ENCODE measurements at places on chromosomes 7 and 10.

DNA sequence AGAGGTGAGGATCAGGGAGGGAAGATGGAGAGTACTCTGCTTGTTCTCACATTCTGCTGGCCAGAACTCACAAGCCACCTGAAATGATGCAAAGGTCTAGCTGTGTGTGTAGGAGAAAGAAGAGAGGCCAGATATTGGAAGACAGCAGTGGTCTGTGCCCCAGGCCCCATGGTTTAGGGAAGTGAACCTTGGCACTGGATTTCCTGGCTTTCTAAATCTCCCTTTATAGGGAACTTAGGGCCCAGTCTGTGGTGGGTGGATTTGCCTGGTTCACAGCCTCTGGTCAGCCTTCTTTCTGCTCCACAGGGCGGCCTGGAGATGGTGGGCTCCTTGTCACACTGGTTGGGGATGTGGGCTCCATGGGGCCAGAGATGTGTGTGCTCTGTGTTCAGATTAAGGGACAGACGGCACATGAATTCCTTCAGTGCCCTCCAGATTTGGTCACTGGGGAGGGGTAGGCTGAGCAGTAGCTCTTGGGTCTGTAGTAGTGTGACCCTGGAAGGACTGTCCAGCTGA lies 9.5 kb upstream of the SH2D4B start:
- DNase-seq, result no peak

- no peak for DNase-seq
Observed at GRCh38 chr10:71512761-71513539, 116.2 kb downstream of the CDH23 start.

- DNase-seq, result no peak
Observed at GRCh38 chr10:71640607-71641006, 79.0 kb downstream of the C10orf105 start.

- DNase-seq, result no peak
Observed at GRCh38 chr10:126795318-126795717, 109.9 kb upstream of the DOCK1 start.

DNA sequence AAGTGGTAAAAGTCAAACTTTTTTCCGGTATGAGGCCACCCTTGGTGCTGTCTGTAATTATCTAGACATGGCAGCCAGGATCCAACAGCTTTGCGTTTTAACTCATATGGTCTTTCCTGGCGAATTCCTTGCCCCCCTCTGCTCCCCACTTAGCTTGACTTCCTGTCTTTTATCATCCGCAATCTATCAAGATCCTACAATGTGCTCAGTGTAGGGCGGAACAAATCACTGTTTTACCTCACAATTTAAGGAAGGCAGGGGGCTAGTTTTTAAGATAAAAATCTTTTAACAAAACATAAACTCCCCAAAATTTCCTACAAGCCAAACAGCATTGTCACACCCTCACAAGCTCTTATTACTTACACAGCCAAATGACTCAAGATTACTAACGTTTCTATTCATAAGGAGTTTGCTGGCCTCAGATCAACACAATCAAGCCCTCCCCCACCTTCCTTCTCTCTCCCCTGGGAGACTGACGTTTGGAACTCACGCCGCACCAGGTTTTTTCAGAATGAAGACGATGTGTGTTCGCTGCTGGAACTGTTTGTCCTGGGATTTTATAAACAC lies 1.3 kb upstream of the CDK14 start:
- no peak for DNase-seq

GRCh38 chr7:43199371-43200160 lies 87.1 kb downstream of the HECW1 start:
- DNase-seq, result no peak

DNA sequence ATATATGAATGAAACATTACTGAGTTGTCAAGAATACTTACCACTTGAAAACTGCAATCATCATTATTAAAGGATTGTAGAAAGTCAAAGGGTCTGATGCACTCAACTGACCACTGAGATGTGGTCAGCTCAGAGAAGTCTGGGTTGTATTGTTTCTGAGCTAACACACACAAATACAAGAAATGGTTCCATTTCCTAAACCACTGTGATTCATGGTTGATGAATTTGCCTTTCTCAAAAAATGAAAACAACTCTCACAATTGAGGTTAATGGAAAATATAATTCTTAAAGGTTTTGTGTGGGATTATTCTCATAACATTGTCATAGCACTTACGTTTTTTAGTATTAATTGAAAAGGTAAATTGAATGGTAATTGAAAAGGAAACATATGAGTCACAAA lies 45.6 kb upstream of the TAS2R16 start:
- DNase-seq, result no peak

DNA sequence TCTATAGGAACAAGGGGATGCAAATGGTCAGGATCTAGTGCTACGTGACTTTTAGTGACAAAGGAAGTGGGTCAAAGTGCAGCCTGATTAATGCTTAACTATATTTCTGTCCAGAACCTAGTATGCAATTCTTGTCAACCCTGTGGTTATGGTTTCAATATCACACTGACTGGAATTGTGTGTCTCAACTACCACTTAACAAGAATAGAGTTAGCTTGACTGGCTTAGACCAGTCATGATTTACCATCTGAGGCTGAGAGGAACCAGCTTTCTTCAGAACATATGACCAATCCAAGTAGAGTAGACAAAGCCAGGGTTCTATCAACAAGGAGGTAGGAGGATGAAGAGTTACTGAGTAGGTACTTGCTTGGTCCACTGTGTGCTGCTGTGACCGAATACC lies 54.4 kb downstream of the MYPN start:
- DNase-seq, result no peak

DNA sequence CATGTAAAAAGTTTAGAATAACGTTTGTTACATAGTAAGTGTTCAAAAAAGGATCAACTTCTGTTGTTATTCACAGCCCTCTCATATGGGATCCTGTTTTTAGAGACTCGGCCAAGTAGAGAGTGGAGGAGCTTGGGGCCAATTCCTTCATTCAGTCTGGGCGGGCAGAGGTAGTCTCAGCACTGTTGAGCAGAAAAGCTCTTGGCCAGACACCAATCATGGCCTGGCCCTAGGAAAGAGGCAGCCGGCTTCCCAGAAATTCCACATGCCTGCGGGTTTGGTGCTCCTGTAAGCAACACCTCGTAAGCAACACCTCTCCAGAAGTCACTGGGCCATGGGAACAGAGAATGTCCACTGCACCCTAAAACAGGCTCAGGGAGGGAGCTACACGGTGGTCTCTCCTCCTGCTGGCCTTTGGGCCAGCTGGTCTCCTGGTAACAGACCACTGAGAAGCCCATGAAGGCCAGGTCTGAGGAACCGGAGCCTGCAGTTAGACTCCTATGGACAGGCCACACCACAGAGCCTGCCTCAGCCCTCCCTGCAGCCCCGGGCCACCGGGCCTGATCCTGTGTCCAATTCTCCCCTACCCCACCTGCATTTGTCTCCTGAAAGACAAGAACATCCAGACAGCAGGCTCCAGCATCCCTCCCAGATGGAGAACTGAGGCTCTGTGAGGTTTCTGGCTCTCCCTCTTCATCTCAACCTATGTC lies 149.1 kb downstream of the GRID1 start:
- DNase-seq, result no peak

DNA sequence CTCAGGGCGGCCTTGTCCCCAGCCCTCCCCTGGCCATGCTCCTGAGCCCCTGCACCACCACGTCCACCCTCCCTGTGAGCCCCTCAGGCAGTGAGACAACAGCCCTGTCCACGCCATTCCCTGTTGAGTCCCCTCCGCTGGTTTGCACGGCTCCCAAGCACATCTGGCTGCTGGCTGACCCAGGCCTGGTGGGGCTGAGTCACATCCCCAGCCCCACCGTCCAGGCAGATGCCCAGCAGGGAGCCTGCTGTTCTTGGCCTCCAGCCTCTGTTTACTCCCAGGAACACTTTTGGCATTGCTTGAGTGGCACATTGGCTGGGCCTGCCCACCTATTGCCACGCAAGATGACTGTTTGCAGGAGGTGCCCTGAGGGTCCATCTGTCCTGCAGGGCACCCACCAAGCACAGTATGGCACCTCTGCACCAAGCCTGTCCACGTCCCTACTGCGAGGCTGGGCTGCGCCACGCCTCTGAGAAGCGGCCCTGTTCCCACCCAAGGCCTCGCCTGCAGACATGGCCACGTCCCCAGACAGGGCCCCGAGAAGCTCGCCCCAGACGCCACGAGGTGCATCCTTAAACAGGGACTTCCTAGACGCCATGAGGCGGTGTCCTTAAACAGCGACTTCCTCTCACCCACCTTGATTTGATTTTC lies 48.4 kb upstream of the INPP5A start:
- no peak for DNase-seq

- DNase-seq, result no peak
Observed at GRCh38 chr10:110365356-110366143, 60.8 kb upstream of the SMNDC1 start.

DNA sequence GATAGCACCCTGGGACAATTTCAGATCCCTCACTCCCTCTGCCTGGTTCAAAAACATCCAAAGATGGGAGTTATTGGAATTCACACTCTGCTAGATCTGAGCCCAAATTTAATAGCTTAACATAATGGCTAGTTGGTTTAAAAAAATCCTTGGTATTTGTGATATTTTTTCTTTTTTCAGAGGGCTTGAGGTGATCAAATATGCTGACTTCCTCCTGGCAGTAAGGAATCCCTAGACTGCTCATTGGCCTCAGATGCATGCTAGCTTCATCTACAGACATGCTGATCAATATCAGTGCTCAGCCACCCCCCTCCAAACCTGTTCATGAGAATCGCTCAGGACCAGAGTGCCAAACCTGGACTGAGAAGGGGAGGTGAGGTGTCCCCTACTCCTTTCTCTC lies 74.7 kb upstream of the PLPP4 start:
- no peak for DNase-seq

DNA sequence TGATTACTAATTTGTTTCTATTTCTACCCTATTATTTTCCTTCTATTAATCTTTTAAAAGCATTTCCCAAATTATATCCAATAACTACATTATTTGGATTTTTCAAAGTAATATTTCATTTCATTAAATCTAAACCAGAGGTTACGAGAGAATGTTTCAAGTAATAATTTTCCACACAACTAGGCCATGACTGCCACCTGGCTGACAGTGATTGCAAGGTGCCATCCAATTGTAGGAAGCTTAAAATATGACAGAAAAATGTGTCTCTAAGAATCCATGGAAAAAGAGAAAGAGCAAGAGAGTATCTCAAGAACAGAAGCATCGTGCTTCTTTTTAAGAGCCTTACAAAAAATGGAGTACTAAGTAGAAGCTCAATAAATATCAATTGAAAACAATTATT lies 48.7 kb downstream of the TPK1 start:
- DNase-seq, result no peak

DNA sequence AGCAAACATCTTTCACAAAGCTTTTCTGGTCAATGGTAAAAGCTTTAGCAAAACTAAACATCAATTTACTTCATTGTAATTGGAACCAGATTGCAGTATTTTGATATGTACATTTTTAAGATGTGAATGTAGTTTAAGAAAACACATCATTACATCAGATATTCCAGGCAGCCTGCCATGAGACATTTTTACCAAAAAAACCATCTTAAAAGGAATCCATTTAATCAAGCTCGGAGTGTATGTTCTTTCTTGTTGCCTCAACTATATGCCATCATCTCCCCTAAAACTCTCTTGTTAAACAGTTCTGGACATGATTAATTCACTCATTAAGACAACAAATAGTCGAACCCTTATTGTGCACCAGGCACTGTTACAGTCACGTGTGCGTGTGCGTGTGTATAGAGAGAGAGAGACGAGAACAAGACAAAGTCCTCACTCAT lies 97.5 kb downstream of the UBE2H start:
- DNase-seq, result no peak

All from stimulated activated naive B cell treated with anti-CD40 and anti-IgM and Interleukin-4, amounts not matched to agents 10 μg/mL and 1 μg/mL and 100 μg/mL, for 72 hours (primary cell).